ENCODE measurements at places on chromosomes 11 and 22.
A peak's percentile ranks its signal among the peaks of the same experiment; 100 is the strongest.

DNA sequence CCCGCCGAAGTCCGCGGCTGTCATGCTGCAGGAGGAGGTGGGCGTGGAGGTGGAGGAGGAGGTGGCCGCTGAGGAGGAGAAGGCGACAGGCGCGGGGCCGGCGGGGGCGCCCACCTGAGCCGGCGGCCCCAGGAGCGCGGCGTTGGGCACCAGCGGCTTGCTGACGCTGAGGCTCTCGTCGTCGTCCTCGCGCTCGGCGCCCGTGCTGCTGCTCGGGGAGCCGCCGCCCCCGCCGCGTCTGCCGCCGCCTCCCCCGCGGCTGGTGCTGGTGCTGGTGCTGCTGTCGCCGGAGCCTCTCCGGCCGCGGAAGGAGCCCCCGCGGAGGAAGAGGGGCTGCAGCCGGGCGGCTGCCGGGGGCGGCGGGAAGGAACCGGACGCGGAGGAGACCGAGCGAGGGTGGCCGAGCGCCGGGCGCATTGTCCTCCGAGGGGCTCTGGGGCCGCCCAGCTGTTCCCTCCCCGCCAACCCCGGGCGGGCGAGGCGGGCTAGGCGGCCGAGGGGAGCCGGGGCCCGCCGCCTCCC is 388 bp downstream of the TMEM121B start:
- H3K36me3 ChIP-seq: no peaks in the 10 kb centered on the region
- peaks cover 34% of the 10 kb centered on the region for H3K27me3 ChIP-seq
- H3K4me3 ChIP-seq: peak overlapping the region; percentile 65
- peaks cover 9% of the 10 kb centered on the region for H3K4me1 ChIP-seq
- no peak overlapping the region for H3K27ac ChIP-seq

DNA sequence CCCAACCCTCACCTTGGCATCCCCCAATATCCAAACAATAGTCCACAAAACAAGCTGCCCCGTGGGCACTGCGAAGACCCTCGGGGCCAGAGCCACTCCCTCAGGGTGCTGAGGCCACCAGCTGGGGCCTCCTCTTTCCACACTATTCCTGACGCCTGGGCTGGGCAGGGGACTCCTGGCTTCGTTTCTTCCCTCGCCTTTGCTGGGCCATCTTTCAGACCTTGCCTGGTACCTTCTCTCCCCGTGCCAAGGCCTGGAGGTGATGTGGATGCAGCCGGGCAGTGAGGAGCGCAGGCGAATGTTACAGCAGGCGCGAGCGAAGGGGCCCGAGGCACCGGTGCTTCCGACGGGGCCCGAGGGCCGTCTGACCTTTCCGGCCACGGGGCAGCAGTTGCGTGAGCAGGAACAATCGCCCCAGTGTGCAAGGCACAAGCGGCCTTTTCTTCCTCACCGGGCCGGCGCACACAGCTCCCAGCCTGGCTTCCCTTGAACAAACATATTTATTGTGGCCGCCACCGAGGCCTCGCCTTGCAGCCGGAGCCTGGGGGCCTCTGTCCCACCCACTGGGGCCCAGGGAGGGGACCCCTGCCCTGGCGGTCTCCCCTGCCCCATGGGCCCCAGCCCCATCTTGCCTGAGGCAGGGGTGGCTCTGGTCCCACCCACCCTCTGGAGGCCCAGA is 32.6 kb upstream of the KCNQ1OT1 start:
- H3K4me3 ChIP-seq: no peak overlapping the region
- H3K36me3 ChIP-seq: no peaks in the 10 kb centered on the region
- peak overlapping the region; percentile 85 for H3K27ac ChIP-seq
- H3K27me3 ChIP-seq: no peaks in the 10 kb centered on the region

- H3K4me1 ChIP-seq: peaks cover 14% of the 10 kb centered on the region
- no peak overlapping the region for H3K4me3 ChIP-seq
- no peaks in the 10 kb centered on the region for H3K27me3 ChIP-seq
- no peak overlapping the region for H3K27ac ChIP-seq
Measured at GRCh38 chr22:30044369-30044768, 35.9 kb upstream of the HORMAD2 start.

DNA sequence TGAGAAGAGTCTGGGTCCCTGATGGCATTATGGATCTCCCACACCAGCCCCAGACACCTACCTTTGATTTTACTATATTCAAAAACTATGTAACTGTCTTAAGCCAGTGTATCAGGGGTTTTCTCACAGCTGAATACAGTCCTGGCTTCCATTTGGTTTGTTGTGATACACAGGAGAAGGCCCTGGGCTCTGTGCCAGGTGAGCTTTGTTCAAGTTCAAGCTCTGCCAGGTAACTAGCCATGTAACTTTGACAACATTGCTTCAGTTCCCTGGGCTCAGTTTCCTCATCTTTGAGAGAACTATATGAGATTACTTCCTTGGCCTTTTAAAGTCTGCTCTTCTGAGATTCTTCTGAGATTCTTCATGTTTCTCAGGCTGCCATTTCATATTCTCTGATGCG is 327.5 kb upstream of the TENM4 start:
- H3K27me3 ChIP-seq: no peaks in the 10 kb centered on the region
- no peaks in the 10 kb centered on the region for H3K36me3 ChIP-seq
- DNase-seq: no peak

- no peaks in the 10 kb centered on the region for H3K36me3 ChIP-seq
- no peaks in the 10 kb centered on the region for H3K4me1 ChIP-seq
- DNase-seq: no peak
- H3K27ac ChIP-seq: no peak overlapping the region
- H3K4me3 ChIP-seq: no peak overlapping the region
- H3K27me3 ChIP-seq: no peaks in the 10 kb centered on the region
Measured at GRCh38 chr11:70247042-70247709, 23.3 kb upstream of the PPFIA1 start.

GRCh38 chr11:133339495-133340140 is 192.7 kb downstream of the OPCML start:
- DNase-seq: no peak
- no peaks in the 10 kb centered on the region for H3K27me3 ChIP-seq
- H3K4me3 ChIP-seq: no peak overlapping the region
- no peaks in the 10 kb centered on the region for H3K36me3 ChIP-seq

- no peak for DNase-seq
- no peak overlapping the region for H3K4me3 ChIP-seq
- no peak overlapping the region for H3K27ac ChIP-seq
- no peaks in the 10 kb centered on the region for H3K36me3 ChIP-seq
- H3K4me1 ChIP-seq: no peaks in the 10 kb centered on the region
Measured at GRCh38 chr11:77726524-77726923, 88.9 kb upstream of the CLNS1A start.

- no peak overlapping the region for H3K4me3 ChIP-seq
- H3K4me1 ChIP-seq: peaks cover 45% of the 10 kb centered on the region
- DNase-seq: no peak
Measured at GRCh38 chr11:62108017-62108750, 15.6 kb upstream of the INCENP start.

GRCh38 chr11:68806931-68807844 is 34.5 kb downstream of the CPT1A start:
- no peaks in the 10 kb centered on the region for H3K27me3 ChIP-seq
- no peak overlapping the region for H3K27ac ChIP-seq
- peaks cover 93% of the 10 kb centered on the region for H3K36me3 ChIP-seq
- peaks cover 14% of the 10 kb centered on the region for H3K4me1 ChIP-seq
- DNase-seq: no peak

DNA sequence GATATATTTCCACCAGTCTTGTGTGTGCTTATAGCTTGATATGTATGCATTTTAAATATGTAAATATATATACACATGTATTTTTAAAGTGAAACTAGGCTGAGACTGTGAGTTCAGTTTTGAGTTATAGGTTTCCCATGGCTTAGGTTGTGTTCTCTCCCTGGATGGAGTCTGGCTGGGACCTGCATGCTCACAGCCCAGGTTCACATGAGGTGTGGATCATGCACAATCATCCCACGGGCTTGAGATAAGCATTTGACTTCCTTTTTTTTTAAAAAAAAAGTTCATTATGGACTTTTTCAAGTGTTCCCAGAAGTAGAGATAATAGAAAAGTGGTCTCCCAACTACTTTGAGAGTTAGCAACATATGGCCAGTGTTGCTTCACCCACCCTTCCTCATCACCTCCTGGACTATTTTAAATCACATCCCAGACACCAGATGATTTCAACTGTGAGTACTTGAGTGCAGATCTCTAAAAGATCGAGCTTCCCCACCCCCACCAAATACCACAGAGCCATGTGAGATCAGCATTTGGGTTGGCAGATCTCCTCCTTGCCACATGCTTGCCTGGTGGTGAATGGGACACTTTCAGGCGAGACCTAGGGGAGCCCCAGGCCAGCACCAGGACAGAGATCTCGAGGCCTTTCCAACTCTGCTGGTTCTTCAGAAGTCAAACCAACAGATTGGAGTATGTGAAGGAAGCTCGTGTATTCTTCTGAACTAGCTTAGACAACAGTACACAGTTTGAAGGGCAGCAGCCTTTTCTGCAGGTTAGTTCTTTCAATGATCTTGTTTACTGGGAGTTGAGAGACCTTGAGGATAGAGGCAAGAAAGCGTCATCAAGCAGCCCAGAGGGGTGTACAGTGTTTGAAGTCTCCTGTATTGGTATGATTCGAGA is 15.9 kb downstream of the MED15 start:
- no peaks in the 10 kb centered on the region for H3K27me3 ChIP-seq
- peak overlapping the region; percentile 71 for H3K27ac ChIP-seq
- DNase-seq: no peak
- no peaks in the 10 kb centered on the region for H3K4me1 ChIP-seq
- peaks cover 4% of the 10 kb centered on the region for H3K36me3 ChIP-seq

- H3K27me3 ChIP-seq: no peaks in the 10 kb centered on the region
- peaks cover 6% of the 10 kb centered on the region for H3K4me1 ChIP-seq
- DNase-seq: no peak
- no peak overlapping the region for H3K27ac ChIP-seq
- H3K4me3 ChIP-seq: no peak overlapping the region
- H3K36me3 ChIP-seq: no peaks in the 10 kb centered on the region
Measured at GRCh38 chr11:77046060-77046501, 11.9 kb downstream of the B3GNT6 start.

DNA sequence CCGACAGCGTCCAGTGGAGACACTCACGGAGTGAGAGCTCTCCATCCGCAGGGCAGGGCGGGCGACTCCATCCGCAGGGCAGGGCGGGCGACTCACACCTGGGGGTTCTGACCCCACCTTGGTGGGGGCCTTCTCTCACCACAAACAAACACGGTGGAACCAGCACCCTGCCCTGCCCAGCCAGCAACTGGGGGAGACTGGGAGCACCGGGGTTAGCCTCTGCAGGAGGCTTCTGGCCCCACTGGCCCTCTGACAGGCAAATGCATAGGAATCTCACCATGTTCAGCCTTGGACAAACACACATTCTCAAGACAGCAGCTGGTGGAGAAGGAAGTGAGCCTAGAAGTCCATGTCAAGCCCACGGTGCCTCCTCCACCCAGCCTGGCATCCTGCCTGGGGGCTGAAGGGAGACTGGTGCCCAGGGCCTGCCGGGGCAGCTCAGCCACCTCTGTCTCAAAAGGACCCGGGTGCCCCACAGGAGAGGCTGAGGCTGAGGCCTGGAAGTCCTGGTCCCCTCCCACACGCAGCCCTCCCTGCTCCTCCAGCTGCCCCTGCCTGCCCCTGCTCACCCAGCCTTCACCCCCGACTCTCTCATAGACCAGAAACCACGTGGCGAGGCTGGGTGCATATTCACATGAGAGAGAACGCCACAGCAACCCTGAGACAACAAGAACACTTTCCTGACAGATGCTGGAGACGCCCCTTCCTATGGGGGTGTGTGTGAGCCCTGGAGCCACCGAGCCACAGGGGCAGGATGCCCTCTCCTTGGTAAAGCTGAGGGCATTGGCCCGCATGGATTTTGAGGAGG is 98.4 kb upstream of the B3GAT1 start:
- no peaks in the 10 kb centered on the region for H3K4me1 ChIP-seq
- H3K36me3 ChIP-seq: no peaks in the 10 kb centered on the region
- no peak overlapping the region for H3K27ac ChIP-seq
- H3K27me3 ChIP-seq: no peaks in the 10 kb centered on the region
- H3K4me3 ChIP-seq: no peak overlapping the region

DNA sequence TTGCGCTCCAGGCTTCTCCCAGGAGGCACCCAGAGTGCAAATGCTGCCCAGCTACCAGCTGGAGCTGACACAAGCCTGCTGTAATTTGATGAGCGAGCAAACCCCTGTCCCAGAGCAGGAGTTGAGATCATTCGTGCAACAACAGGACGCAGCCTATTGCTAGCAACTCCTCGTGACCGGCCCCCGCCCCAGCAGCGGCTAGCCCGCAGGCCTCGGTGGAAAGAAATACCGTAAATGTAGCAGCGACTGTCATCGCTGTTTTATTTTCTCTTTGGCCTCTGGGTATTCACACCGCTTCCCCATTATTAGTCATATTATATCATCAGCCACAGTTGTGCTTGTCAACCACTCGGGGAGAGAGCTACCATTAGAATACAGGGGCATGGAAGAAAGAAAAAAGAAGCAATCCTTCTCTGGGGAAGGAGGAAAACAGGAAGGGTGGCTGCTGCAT is 59.2 kb upstream of the ATXN10 start:
- H3K4me1 ChIP-seq: no peaks in the 10 kb centered on the region
- H3K36me3 ChIP-seq: no peaks in the 10 kb centered on the region
- peak; percentile 30 for DNase-seq
- no peak overlapping the region for H3K27ac ChIP-seq

GRCh38 chr11:79309407-79309806 is 131.4 kb downstream of the TENM4 start:
- H3K27me3 ChIP-seq: no peaks in the 10 kb centered on the region
- H3K4me3 ChIP-seq: no peak overlapping the region
- H3K27ac ChIP-seq: no peak overlapping the region
- H3K4me1 ChIP-seq: no peaks in the 10 kb centered on the region
- no peaks in the 10 kb centered on the region for H3K36me3 ChIP-seq

- no peaks in the 10 kb centered on the region for H3K27me3 ChIP-seq
- DNase-seq: no peak
- H3K36me3 ChIP-seq: no peaks in the 10 kb centered on the region
- H3K4me1 ChIP-seq: peaks cover 10% of the 10 kb centered on the region
Measured at GRCh38 chr22:29263791-29264276, 3.9 kb downstream of the RHBDD3 start.

DNA sequence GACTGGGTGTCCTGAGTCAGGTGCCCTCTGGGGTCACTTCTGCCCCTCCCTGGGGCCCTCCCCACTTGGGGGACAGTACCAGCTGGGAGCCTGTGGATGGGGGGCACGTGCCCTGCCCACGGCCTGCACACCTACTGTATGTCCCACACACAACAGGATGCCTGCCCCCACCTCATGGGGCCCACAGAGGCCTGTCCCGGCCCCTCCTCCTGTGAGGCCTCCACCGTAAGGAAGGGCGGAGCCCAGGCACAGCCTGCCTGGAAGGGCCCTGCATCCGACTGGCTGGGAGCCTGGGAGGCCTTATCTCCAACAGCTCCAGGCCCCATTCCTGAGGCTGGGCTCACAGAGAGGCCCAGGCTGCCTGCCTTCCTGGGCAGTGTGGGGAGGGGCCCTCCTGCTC is 47.8 kb downstream of the BRSK2 start:
- H3K27me3 ChIP-seq: peaks cover 18% of the 10 kb centered on the region
- no peaks in the 10 kb centered on the region for H3K36me3 ChIP-seq
- no peak for DNase-seq
- no peaks in the 10 kb centered on the region for H3K4me1 ChIP-seq

DNA sequence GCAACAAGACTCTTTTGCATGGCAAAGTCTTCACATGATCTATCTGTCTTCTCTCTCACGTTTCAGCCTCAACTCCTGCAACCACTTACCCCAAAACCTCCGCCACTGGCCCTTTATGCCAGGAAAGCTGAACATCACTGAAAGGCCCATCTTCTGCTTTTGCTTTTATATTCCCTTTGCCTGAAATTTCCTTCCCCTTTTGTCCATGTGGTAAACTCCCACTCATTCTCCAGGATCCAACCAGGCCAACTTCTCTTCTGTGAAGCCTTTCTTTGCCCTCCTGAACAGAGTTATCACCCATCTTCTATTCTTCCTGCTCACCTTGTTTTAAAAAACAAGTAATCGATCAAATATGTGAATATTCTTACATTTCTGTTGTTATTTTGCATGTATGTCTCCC is 117.8 kb downstream of the WNT11 start:
- H3K27ac ChIP-seq: no peak overlapping the region
- no peak overlapping the region for H3K4me3 ChIP-seq
- H3K36me3 ChIP-seq: no peaks in the 10 kb centered on the region
- H3K27me3 ChIP-seq: no peaks in the 10 kb centered on the region
- DNase-seq: no peak
- peaks cover 4% of the 10 kb centered on the region for H3K4me1 ChIP-seq
